ENCODE measurements at places on chromosomes 6 and 20.

- DNase-seq: no peak
Observed at GRCh38 chr6:165469483-165469882, 160.1 kb upstream of the C6orf118 start.

GRCh38 chr6:43933148-43933885 is 163.3 kb downstream of the VEGFA start:
- no peak for DNase-seq

GRCh38 chr6:30769853-30770524 is 25.6 kb upstream of the IER3 start:
- DNase-seq: no peak

- DNase-seq: no peak
Observed at GRCh38 chr6:144534180-144534579, 249.0 kb downstream of the UTRN start.

- DNase-seq: no peak
Observed at GRCh38 chr6:18473755-18474154, 86.6 kb downstream of the RNF144B start.

GRCh38 chr6:170187669-170188566 is 103.0 kb downstream of the DLL1 start:
- DNase-seq: no peak

DNA sequence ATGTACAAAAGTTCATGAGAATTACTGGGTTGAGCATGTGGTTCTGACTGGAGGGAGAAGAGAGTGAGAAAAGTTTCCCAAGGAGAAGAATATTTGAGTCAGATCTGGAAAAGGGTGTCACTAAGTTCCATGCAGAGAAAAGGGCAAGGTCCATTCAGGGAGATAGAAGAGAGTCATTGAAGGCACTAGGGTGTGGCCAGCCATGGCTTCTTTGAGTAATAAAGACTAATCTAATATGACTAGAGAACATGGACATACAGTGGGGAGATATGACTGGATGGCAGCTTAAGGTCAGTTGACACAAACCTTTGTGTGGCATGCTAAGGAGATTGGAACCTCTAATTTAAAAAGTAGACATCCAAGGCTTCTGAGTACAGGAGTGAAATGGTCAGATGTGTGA is 10.7 kb upstream of the SLC17A4 start:
- DNase-seq: no peak

DNA sequence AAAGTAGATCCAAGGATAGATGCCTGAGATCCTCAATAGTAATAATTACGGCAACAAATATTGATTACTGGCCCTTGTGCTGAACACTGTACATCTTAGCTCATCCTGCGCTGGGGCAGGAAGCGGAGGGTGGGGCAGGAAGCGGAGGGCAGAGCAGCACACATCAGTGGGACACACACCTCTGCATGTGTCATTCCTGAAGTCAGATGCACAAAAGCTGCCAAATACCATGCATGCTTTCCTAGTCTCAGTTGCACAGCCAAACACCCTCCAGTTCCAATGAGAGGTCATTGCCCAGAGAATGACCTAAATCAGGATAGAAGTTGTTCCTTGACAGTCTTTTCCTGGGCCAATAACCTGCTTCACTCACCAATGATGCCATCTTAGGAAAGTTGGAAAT is 74.4 kb upstream of the FOXC1 start:
- DNase-seq: no peak

DNA sequence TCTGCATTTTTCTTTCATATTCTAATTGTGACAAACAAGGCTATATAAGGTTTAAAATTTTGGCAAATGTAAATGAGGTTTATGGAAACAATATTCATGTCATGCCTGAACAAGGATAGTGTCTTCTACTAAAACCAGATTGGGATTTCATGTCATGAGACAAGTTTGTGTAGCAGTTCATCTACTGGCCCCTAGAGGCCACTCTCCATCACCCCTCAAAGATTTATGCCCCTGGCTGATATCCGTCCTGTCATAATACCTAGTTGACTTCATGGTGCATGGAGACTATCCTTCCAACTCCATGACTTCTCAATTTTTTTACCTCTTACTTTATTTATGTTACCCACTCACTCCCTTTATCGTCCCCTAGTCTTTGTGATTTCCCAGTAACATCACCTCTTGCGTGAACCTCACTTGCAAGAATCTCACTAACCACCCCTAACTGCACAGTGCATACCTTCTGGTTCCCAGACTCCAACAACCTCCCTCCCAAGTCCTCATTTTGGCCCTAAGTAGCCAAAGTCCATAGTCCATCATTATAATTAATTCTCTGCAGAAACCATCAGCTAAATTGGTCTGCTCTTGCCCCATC is 179.8 kb downstream of the TASP1 start:
- DNase-seq: no peak

DNA sequence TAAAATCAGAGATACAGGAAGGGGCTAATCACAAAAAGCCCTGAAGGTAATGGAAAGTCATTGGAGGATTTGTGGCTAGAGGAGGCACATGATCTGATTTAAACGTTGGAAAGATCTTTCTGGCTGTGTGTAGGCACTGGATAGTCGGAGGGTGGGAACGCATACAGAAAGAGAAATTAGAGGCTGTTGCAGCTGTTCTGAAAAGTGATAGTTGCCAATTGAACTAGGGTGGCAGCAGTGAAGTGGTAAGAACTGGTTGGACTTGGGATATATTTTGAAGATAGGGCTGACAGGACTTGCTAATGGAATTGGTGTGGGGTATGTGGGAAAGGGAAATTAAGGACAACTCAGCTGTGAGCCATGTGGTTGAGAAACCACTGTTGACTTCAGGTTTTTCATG is 223.6 kb downstream of the OGFRL1 start:
- no peak for DNase-seq

GRCh38 chr6:62516291-62517141 is 230.5 kb upstream of the KHDRBS2 start:
- DNase-seq: no peak

DNA sequence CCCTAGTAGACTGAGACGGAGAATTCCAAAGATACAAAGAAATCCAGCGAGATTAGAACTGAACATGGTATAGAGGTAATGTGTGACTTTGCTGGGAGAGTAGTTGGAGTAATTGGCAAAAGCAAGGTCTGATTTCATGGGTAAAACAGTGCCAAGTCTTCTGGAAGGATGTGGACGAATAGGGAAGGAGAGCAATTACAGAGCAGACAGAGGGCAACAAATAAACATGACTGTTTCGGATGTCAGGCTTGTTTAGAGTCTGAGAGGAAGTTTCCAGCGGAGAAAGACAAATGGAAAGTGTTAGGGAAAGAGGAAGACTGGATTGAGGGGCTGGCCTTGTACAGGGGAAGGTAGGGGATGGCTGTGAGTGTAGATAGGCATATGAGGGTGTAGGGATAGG is 282.2 kb upstream of the PRND start:
- no peak for DNase-seq

DNA sequence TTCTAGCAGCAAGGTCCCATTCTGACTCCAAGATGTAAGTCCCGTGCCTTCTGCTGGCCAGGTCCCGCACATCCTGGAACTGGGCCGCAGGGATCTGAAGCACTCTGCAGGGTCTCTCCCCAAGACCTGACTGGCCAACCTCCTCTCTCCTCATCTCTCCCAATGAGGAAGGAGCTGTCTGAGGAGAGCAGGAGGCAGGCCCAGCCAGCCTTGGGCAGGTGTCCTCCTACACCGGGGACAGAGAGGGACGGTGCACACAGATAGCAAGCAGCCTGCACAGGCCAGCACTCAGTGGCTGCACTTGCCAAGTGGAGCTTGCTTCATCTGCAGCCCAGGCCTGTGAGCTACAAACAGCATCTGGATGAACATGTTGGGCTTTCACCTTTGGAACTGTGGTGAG is 76.8 kb upstream of the CD93 start:
- no peak for DNase-seq

DNA sequence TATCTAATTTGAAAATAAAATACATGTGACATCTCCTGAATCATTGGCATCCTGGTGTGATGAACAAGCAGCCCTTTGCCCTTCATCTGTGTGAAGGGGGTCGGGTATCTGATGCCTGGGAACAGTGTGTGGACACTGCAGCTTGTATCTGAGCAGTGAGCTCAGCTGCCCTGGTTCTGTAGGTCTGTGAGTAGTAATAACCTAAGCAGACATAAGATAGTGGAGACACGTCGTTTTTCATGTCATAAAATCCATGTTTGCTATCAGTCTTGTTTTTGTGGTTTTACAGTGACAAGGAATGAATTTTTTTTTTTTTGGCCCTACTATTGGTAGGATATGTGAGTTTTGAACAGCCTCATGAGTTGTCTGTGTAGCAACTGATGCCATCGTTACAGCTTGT is 133.0 kb downstream of the JARID2 start:
- DNase-seq: no peak

GRCh38 chr20:24776755-24777271 is 172.3 kb upstream of the CST7 start:
- DNase-seq: no peak

- DNase-seq: no peak
Observed at GRCh38 chr6:117448732-117449485, 23.2 kb upstream of the ROS1 start.
